ENCODE measurements at places on chromosomes 5 and 9. TPM values are rescaled to one million over a fixed set of nuclear protein-coding genes. Genes with fewer than 3 reads are reported as not detected.

GRCh38 chr5:83475391-83475863, 3.9 kb downstream of the VCAN start:
- H3K36me3 ChIP-seq = no peaks in the 10 kb centered on the region
- DNase-seq = peak; percentile 29
- no peak overlapping the region for H3K4me3 ChIP-seq
- H3K27me3 ChIP-seq = peaks cover 38% of the 10 kb centered on the region
- peak overlapping the region; percentile 14 for H3K27ac ChIP-seq
- H3K4me1 ChIP-seq = peaks cover 62% of the 10 kb centered on the region

DNA sequence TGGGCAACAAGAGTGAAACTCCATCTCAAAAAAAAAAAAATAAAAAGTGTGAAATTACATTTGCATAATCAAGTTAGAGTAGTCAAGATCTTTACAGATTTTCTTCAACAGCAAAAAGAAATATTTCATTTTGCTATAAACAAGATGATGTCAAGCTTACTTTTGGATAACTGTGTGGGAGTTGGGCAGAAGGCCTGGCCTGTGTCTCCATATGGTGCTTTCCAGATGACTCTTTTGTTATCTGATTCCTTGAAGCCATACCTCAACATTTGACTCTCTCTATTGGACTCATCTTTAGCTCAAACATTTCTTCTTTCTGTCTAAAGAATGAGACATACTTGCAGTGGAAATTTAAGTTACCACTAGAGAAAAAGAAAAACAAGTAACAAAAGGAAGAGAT, 246.8 kb downstream of the MSX2 start:
- DNase-seq = no peak
- no peaks in the 10 kb centered on the region for H3K27me3 ChIP-seq
- H3K27ac ChIP-seq = no peak overlapping the region
- H3K36me3 ChIP-seq = no peaks in the 10 kb centered on the region

DNA sequence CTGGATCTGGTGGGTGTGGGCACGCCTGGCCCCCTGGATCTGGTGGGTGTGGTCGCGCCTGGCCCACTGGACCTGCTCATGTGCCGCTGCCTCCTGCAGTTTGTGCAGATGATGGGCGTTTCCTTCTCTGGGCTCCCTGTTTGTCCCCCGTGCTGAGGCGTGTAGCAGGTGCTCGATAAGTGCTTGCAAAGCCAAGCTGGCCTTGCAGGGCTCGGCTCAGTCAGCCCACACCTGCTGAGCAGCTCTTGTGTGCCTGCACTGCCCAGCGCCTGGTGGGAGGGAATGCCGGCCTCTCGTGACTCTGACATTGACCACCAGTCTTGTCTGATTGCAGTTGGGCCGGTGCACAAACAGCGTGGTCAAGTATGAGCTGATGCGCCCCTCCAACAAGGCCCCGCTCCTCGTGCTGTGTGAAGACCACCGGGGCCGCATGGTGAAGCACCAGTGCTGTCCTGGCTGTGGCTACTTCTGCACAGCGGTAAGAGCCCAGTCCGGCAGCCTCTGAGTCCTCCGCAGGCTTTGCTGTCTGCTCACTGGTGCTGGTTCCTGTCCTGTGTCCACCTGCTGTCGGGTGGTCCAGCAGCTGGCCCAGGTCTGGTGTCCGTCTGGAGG, 102.7 kb upstream of the CACNA1B start:
- no peaks in the 10 kb centered on the region for H3K27me3 ChIP-seq
- no peak overlapping the region for H3K27ac ChIP-seq
- peaks cover 57% of the 10 kb centered on the region for H3K36me3 ChIP-seq
- H3K4me1 ChIP-seq = no peaks in the 10 kb centered on the region
- no peak for DNase-seq
- H3K4me3 ChIP-seq = no peak overlapping the region

DNA sequence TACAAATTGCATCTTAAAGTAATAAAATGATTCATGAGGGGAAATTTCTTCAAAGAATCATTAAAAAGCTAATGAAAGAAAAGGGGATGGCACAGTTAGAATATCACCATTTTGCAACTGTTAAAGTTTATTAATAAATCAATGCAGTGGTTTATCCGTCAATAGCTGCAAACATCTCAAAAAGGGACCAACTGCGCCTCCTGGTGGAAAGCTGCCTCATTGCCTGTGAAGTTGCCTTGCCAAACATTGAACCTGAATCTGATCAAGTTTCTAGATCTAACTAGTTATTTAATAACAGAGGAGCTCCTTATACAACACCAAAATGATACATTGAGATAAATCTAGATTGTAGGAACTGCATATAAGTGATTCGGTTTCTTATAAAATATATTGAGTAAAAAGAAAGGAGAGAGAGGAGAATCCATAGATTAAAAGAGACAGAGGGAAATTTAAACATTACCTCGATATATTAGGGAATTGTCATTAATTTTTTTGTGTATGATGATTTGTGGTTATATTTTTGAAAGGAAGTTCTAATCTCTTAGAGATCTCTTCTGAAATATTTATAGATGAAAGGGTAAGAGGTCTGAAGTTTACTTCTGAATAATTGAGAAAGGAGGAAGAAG, 6.9 kb upstream of the NDUFB6 start:
- no peaks in the 10 kb centered on the region for H3K36me3 ChIP-seq
- H3K27me3 ChIP-seq = no peaks in the 10 kb centered on the region
- peaks cover 18% of the 10 kb centered on the region for H3K4me1 ChIP-seq
- DNase-seq = peak; percentile 38
- H3K27ac ChIP-seq = no peak overlapping the region

DNA sequence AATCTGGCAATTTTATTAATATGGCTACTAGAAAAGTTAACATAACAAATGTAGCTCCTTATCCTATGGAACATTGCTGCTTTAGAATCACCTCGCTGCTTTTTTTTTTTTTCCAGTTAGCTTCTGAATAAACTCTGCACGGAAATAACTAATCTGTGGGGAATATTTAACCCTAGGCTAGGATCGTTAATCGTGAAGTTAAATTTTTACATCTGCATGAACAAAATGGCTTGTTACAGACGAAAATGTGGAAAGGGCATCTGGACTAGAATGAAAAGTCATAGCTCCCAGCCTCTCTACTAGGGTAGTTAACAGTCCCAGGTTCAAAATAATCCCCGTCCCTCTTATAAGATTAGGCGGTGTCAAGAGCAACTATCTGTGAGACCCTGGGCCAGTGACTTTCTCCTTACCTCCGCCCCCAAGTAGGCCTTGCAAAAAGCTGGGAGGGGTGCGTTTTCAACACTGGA, 470 bp upstream of the SLC22A5 start:
- H3K36me3 ChIP-seq = no peaks in the 10 kb centered on the region
- no peaks in the 10 kb centered on the region for H3K27me3 ChIP-seq
- peaks cover 31% of the 10 kb centered on the region for H3K4me1 ChIP-seq
- no peak for DNase-seq
- H3K27ac ChIP-seq = peak overlapping the region; percentile 91

DNA sequence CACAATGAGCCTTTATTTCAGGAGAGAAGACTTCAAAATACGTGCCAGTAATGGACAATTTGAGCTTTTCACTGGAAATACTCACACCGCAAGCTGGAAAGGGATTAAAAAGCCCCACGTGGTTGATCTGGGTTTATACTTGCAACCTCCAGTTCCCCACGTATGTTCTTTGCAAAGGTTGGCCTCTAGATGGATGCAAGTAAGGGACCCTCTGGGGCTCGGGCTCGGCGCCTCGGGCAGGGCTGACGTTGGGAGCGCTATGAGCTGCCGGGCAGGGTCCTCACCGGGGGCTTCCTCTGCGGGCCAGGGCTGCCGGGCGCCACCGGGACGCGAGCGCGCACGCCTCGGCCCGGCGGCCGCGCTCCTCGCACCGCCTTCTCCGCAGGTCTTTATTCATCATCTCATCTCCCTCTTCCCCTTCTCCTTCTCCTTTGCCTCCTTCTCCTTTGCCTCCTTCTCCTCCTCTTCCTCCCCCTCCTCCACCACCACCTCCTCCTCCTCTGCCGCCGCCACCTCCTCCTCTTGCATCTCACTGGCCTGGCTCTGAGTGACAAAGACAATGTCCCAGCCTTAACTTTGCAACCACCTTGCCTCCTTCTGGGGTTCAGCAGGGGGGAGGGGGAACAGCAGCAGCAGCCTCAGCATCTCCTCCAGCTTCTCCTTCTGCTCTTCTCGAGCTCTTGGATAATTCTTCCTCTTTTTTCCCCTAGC, 701 bp upstream of the ZNF462 start:
- no peaks in the 10 kb centered on the region for H3K4me1 ChIP-seq
- H3K36me3 ChIP-seq = no peaks in the 10 kb centered on the region

DNA sequence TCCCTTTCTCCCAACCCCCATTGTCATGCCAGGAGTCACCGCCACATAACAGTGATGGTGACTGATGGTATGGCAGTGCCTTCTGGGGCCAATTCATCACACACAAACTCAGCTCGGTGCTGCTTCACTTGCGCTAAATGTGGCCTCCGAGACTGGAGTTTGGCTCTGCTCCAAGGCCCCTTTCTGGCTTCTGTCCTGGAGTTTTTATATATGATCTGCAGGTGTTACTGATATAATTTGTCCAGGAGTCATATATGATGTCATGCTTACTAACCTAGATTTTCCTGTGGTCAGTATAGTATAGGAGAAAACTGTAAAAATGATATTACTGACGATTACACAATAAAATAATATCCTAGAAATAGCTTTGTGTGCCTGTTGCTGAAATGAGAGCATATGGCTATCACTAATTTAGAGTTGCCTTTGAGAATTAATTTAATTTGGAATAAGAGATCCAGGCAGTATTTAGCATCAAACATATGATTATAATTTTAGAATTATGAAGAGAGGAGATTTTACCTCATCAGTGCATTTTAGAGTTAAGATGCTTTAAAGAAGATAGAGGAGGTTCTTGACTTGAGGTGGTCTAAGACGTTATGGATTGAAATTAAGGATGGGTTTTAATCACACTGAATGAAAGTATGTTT, 334.1 kb upstream of the CD180 start:
- no peaks in the 10 kb centered on the region for H3K27me3 ChIP-seq
- no peaks in the 10 kb centered on the region for H3K4me1 ChIP-seq
- no peaks in the 10 kb centered on the region for H3K36me3 ChIP-seq

GRCh38 chr9:135098400-135099105, 11.1 kb downstream of the OLFM1 start:
- H3K27ac ChIP-seq = no peak overlapping the region
- H3K4me1 ChIP-seq = no peaks in the 10 kb centered on the region
- DNase-seq = no peak
- H3K36me3 ChIP-seq = no peaks in the 10 kb centered on the region

DNA sequence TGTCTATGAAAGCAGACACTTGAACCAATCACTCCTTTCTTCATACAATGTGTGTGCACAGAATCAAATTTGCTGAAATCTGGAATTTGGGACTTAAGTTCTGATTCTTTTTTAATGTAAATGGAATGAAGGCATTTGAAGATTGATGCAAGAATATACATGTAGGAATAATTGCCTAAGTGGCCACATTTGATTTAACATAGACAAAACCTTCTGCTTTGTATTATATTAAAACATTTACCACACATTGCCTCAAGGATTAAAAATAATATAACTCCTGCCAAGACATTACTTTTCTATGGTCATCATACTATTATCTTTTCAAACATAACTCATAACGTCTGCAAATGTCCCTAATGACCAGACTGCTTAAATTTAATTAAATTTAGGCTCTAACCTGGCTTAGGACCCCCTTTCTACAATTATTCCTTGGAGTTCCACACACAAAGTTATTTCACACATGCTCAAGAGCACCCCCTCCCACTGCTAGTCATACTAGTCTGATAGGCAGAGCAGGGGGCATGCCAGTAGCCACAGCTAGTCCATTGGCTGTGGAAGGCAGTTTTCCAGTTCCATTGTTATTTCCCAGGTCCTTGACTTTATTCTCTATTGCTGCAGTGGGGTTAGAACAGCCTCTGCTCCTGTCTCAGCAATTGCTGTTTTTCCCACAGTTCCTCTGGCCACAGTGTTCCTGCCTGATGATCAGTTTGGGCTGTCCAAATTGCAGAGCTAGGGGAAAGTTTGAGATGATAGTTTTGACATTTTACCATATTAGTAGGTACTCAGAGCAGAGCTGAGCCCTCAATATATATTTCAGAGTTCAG, 360.6 kb upstream of the GRAMD2B start:
- H3K36me3 ChIP-seq = no peaks in the 10 kb centered on the region
- no peak overlapping the region for H3K4me3 ChIP-seq
- no peaks in the 10 kb centered on the region for H3K27me3 ChIP-seq
- H3K4me1 ChIP-seq = no peaks in the 10 kb centered on the region
- no peak for DNase-seq
- H3K27ac ChIP-seq = no peak overlapping the region

DNA sequence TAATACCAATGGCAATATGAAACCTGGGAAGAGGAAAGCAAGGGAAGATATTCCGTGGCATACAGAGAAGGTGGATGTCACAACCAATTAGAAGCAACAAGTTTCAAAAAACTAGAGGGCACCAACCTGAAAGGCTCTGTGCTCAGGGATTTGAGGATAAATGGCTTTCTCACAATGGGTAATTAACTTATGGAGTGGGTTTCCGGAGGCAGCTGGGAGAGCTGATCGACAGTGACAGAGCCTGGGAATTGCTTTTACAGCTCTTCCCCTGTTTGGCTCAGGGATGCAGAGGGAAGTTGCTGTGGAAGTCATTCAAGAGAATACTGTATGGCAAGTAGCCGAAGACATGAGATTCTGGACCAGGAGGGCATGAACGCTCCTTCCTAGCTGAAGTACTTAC, 237.0 kb downstream of the KIF4B start:
- no peak overlapping the region for H3K27ac ChIP-seq
- H3K4me3 ChIP-seq = no peak overlapping the region
- no peaks in the 10 kb centered on the region for H3K27me3 ChIP-seq
- H3K36me3 ChIP-seq = no peaks in the 10 kb centered on the region
- DNase-seq = no peak

DNA sequence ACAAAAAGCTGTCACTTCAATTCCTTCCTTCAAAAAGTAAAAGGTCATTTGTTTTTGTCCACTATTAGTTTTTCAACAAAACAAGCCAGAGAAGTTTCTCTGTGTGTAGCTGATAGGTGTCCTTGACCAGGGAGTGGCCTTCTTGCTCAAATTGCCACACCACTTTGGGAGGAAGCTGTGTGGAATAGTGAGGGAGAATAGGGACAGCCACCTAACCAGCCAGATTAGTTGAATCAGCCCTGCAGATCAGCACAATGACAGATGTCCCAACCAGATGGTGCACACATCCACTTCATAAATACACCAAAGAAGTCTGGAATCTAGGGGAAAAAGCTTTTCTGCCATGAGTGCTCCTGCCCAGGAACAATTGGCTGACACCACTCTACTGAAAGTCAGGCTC, 37.2 kb downstream of the NREP start:
- peak; percentile 54 for DNase-seq
- H3K4me1 ChIP-seq = peaks cover 31% of the 10 kb centered on the region
- no peak overlapping the region for H3K27ac ChIP-seq
- no peaks in the 10 kb centered on the region for H3K36me3 ChIP-seq
- H3K27me3 ChIP-seq = no peaks in the 10 kb centered on the region
- H3K4me3 ChIP-seq = no peak overlapping the region

The OLFML2A gene
- not detected for total RNA-seq

The KIAA0825 gene
- 0.51 TPM for total RNA-seq

The ZNF366 gene
- total RNA-seq = not detected

The FOXI1 gene
- not detected for total RNA-seq

The ENG gene
- total RNA-seq = 0.02 TPM

The ACTL7B gene
- not detected for total RNA-seq

The DNM1 gene
- 0.15 TPM for total RNA-seq

The SLC9A3 gene
- total RNA-seq = 1.2 TPM

The NDUFS6 gene
- total RNA-seq = 63.7 TPM

All from HepG2 (cell line).